PC-9 (cell line): ENCODE measurements at places on chromosomes 2 and 18. TPM values are rescaled to one million over a fixed set of nuclear protein-coding genes. Genes with fewer than 3 reads are reported as not detected.

- no peak overlapping the region for H3K4me3 ChIP-seq
- H3K36me3 ChIP-seq = no peaks in the 10 kb centered on the region
- 0 out of 2 replicates have a peak, but pooled peaks cover under 1% of the 10 kb centered on the region for H3K4me1 ChIP-seq
- H3K27me3 ChIP-seq = no peaks in the 10 kb centered on the region
- DNase-seq = no peak
These were observed 104.5 kb upstream of the YWHAQ start for GRCh38 chr2:9735335-9735734.

The CXCR1 gene
- not detected in 2 replicates for total RNA-seq

The RAMP1 gene
- 48.5 and 48.7 TPM in 2 replicates for total RNA-seq

The LOXHD1 gene
- total RNA-seq = not detected in 2 replicates

The DUSP19 gene
- total RNA-seq = 6.2 and 8.6 TPM in 2 replicates

DNA sequence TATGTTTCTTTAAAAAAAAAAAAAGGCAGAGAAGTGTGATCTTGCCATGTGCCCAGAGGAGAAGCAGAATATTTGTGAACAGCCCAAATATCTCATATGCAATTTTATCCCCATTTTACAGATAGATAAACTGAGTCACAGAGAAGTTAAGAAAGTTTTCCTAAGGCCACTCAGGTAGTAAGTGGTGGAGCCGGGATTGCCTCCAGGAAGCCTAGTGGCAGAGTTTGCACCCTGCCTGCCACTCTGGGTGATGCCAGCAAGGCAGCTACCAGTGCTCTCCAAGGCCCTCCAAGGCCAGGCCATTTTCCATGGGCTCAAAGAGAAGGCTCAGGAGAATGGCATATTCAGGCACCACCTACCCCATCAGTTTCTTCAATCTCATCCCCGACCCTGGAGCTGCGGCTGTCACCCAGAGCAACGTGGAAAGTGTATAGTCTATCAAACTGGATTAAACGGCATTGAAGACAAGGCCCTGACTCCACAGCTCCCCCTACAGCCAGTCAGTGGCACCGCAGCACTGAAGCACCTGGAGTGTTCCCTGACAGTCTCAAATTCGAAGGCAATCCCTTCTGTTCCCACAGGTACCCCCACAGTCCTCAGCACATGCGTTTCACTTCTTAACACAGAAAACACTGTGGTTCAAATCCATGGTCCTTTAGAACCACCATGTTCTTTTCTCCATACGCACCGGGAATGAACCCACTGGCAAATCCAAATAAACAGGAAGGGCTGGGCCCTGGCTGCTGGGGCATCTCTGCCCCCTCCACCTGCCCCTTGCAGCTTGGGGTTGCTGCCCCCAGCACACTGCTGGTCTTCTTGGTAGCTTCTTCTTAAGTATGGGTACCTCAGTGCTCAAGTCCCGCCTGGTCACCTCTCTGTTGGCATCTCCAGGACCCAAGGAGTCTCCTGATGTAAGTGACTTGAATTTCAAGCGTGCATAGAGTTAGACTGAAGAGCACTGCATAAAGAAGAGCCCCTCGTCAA lies 175.3 kb downstream of the INHBB start:
- H3K27me3 ChIP-seq = no peaks in the 10 kb centered on the region
- H3K4me3 ChIP-seq = no peak overlapping the region
- no peaks in the 10 kb centered on the region for H3K36me3 ChIP-seq
- DNase-seq = peak; percentile 74
- no peak overlapping the region for H3K27ac ChIP-seq

The COLEC11 gene
- total RNA-seq = 2.4 and 4.6 TPM in 2 replicates

DNA sequence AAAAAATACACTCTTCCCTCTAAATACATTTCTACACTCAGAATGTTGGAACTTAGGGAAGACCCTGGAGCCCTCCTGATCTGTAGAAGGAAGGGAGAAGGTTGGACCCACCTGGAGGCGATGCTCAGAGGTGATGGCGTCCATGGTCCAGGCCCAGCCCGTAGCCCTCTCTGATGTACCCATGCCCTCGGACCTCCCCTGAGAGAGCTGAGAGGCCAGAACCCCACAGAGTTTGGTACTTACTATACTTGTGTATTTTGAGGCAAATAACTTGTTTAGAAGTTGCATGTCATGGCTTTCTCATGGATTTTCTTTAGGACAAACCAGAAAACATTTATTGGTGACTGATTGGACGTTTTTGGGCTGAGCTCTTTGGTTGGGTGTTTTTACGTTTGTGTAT lies 10.5 kb downstream of the CTDP1 start:
- H3K4me3 ChIP-seq = no peak overlapping the region
- H3K27me3 ChIP-seq = no peaks in the 10 kb centered on the region
- H3K27ac ChIP-seq = no peak overlapping the region
- H3K4me1 ChIP-seq = no peaks in the 10 kb centered on the region

DNA sequence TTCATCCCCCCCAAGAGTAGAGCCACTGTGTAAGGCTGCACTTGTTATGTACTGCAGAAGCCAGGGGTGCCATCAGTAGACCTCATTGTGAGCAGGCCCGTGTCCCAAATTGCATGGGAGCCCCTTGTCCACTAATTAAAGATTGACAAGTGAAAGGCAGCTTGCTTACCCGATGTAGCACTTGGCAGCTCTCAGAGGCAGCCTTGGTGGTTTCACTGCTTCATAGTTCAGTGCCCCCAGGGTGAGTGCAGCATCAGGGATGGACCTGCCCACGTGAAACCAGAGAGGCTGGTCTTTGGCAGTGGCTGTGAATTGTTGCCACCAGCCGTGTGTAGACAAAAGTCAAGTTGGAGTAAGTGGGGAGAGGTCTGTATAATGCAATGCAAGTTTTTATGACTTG lies 13.3 kb downstream of the TUBB6 start:
- H3K4me3 ChIP-seq = no peak overlapping the region
- H3K4me1 ChIP-seq = no peaks in the 10 kb centered on the region
- no peak for DNase-seq
- no peaks in the 10 kb centered on the region for H3K27me3 ChIP-seq

The FAM228A gene
- total RNA-seq = not detected in 2 replicates

- no peak overlapping the region for H3K4me3 ChIP-seq
- 0 out of 2 replicates have a peak, but pooled peaks cover 1% of the 10 kb centered on the region for H3K27me3 ChIP-seq
- DNase-seq = peak; percentile 62
- no peak overlapping the region for H3K27ac ChIP-seq
These were observed 278.4 kb upstream of the SPRED2 start for GRCh38 chr2:65710779-65711295.

- no peaks in the 10 kb centered on the region for H3K4me1 ChIP-seq
- H3K27ac ChIP-seq = no peak overlapping the region
- no peak overlapping the region for H3K4me3 ChIP-seq
- H3K36me3 ChIP-seq = no peaks in the 10 kb centered on the region
These were observed 445.8 kb upstream of the ACVR2A start for GRCh38 chr2:147398996-147399395.

The CCBE1 gene
- total RNA-seq = 3.1 and 5.8 TPM in 2 replicates

The SYT4 gene
- total RNA-seq = not detected in 2 replicates

The RBKS gene
- total RNA-seq = 4.5 and 6.8 TPM in 2 replicates

GRCh38 chr2:146954544-146954943 lies 890.3 kb upstream of the ACVR2A start:
- H3K27me3 ChIP-seq = no peaks in the 10 kb centered on the region
- H3K36me3 ChIP-seq = no peaks in the 10 kb centered on the region
- H3K4me1 ChIP-seq = no peaks in the 10 kb centered on the region
- no peak for DNase-seq
- H3K27ac ChIP-seq = no peak overlapping the region
- H3K4me3 ChIP-seq = no peak overlapping the region

- no peaks in the 10 kb centered on the region for H3K4me1 ChIP-seq
- H3K27me3 ChIP-seq = no peaks in the 10 kb centered on the region
- DNase-seq = no peak
- no peak overlapping the region for H3K4me3 ChIP-seq
- no peaks in the 10 kb centered on the region for H3K36me3 ChIP-seq
- H3K27ac ChIP-seq = no peak overlapping the region
These were observed 30.8 kb upstream of the TNFAIP6 start for GRCh38 chr2:151326554-151326953.

GRCh38 chr18:76493213-76494161 lies 1.6 kb downstream of the ZNF516 start:
- DNase-seq = no peak
- H3K4me1 ChIP-seq = peaks cover 14% of the 10 kb centered on the region
- no peaks in the 10 kb centered on the region for H3K36me3 ChIP-seq
- H3K4me3 ChIP-seq = peak overlapping the region; percentile 70

DNA sequence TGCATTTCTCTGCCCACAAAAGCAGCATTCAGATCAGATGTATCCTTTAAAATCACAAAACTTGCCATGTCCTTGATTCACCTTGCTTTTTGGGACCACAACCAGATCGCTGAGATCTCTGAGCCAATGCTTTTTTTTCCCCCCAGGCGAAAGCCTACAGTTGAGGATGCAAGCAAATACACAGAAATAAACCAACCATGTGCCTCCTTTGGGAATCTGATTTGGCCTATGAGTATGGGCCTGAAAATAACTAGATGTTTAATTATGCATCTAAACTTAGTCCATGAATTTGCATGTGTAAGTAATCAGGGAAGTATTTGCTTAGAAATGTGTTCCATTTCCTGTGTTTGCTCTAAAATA lies 49.7 kb upstream of the CDC42EP3 start:
- H3K4me1 ChIP-seq = no peaks in the 10 kb centered on the region
- no peak overlapping the region for H3K4me3 ChIP-seq
- H3K27me3 ChIP-seq = no peaks in the 10 kb centered on the region
- H3K36me3 ChIP-seq = no peaks in the 10 kb centered on the region
- H3K27ac ChIP-seq = no peak overlapping the region

The ADD2 gene
- 3.5 and 3.8 TPM in 2 replicates for total RNA-seq

The NT5DC4 gene
- 6.1 and 6.5 TPM in 2 replicates for total RNA-seq

- H3K36me3 ChIP-seq = no peaks in the 10 kb centered on the region
- no peak overlapping the region for H3K4me3 ChIP-seq
- H3K27ac ChIP-seq = no peak overlapping the region
These were observed 43.5 kb upstream of the ACVR1C start for GRCh38 chr2:157672129-157672528.

The CNTNAP5 gene
- total RNA-seq = not detected in 2 replicates

DNA sequence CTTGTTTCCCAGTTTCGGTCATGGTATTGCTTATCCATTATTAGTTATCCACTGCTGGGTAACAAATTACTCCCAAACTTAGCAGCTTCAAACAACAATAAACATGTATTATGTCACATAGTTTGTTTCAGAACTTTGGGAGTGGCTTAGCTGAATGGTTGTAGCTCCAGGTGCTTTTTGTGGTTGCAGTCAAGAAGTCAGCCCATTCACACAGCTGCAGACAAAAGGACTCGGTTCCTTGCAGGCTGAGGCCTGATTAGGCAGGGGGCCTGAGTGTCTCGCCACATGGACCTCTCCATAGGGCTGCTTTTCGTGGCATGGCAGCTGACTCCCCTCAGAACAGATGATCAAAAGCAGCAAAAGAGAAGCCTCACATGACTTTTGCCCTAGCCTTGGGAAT lies 58.2 kb upstream of the ITGA4 start:
- no peak for DNase-seq
- no peaks in the 10 kb centered on the region for H3K4me1 ChIP-seq
- no peak overlapping the region for H3K4me3 ChIP-seq
- no peaks in the 10 kb centered on the region for H3K36me3 ChIP-seq
- H3K27ac ChIP-seq = no peak overlapping the region
- H3K27me3 ChIP-seq = no peaks in the 10 kb centered on the region

- peaks cover 28% of the 10 kb centered on the region for H3K4me1 ChIP-seq
- no peak overlapping the region for H3K4me3 ChIP-seq
- no peaks in the 10 kb centered on the region for H3K36me3 ChIP-seq
- H3K27ac ChIP-seq = no peak overlapping the region
- H3K27me3 ChIP-seq = no peaks in the 10 kb centered on the region
These were observed 2.5 kb upstream of the SP100 start for GRCh38 chr2:230413479-230413878.

The MYOM1 gene
- 0.88 and 1.3 TPM in 2 replicates for total RNA-seq

GRCh38 chr2:217040099-217040498 lies 180.2 kb upstream of the TNP1 start:
- no peak overlapping the region for H3K27ac ChIP-seq
- no peaks in the 10 kb centered on the region for H3K27me3 ChIP-seq
- H3K36me3 ChIP-seq = no peaks in the 10 kb centered on the region
- no peaks in the 10 kb centered on the region for H3K4me1 ChIP-seq

GRCh38 chr2:126787289-126787688 lies 111.4 kb upstream of the TEX51 start:
- no peak overlapping the region for H3K4me3 ChIP-seq
- H3K27ac ChIP-seq = no peak overlapping the region
- no peak for DNase-seq
- H3K27me3 ChIP-seq = peaks cover 68% of the 10 kb centered on the region
- no peaks in the 10 kb centered on the region for H3K36me3 ChIP-seq

DNA sequence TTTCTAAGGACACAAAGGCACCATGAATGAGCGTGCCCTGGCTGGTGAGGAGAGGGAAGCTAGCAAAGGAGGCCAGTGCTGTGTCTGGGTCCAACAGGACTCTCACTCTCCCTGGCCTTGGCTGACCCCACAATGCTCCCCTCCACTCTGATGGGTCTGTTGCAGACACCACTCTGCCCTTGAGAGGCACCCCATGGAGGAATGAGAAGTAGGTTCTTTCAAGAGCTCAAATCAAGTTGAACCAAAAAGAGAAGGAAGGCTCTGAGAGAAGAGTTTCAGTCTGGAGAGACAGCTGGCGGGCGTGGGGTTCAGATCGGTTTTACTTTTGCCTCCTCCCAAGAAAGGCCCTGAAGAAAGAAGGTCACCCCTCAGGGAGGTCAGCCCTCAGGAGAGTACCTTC lies 18.4 kb downstream of the TMEM247 start:
- DNase-seq = no peak
- no peak overlapping the region for H3K27ac ChIP-seq

The CAD gene
- 41.5 and 70.8 TPM in 2 replicates for total RNA-seq

DNA sequence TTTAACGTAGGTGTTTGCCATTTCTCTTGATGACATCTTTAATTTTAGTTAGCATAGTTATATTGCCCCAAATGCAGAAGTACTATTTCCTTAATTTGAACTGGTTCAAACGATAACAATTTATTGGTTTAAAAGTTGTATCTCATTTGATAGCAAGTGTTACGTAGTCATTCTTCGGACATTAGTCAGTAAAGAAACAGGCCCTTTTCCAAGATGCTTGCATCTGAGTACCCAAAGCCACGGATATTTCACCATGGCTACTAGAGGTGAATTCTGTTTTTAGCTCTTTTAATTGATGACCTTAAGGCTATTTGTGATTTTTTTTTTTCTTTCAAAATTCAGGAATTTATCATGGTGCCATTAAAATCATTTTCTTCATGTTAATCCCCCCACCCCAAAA lies 32.1 kb downstream of the GLS start:
- no peak for DNase-seq
- H3K27me3 ChIP-seq = no peaks in the 10 kb centered on the region
- no peak overlapping the region for H3K4me3 ChIP-seq
- H3K27ac ChIP-seq = no peak overlapping the region
- peaks cover 10% of the 10 kb centered on the region for H3K36me3 ChIP-seq
- no peaks in the 10 kb centered on the region for H3K4me1 ChIP-seq

DNA sequence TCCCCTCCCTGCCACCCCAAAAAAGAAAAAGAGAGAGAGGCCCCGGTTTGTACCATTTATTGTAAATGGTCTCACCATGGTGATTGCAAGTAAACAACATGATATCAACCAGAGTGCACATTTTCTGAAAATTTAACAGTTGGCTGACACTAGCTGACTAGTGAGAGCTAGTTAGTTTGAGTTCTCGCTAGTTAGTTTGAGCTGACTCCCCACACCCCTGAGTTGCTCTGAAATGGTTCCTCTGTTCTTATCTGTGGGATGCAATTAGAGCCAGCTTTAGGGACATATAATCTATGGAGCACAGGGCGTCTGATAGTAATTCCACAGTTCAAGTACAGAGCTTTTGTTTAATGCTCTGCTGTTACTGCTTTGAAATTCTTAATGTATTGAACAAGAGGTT lies 13.1 kb downstream of the CASP10 start:
- no peaks in the 10 kb centered on the region for H3K27me3 ChIP-seq
- H3K27ac ChIP-seq = no peak overlapping the region
- H3K4me1 ChIP-seq = no peaks in the 10 kb centered on the region
- DNase-seq = no peak
- H3K4me3 ChIP-seq = no peak overlapping the region
